ENCODE measurements at places on chromosomes 11 and 22.

DNA sequence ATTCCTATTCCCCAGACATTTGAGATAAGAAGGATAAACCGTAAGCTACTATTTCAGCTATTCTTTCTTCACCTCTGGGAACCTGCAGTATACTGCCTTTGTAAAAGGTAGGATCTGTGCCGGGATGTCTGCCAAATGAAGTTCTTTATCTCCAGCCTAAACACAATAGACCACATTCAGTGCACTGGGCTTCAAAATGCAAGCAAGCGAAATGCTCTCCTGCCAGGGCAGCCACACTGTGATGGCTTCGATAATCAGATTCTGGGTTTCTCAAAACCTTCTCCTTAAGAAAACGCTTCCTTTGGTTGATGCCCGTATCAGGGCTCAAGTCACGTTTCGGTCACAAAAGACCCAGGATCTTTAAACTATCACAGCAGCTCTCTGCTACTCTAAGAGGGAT, 299.5 kb upstream of the B3GAT1 start:
- DNase-seq = no peak

GRCh38 chr11:93537767-93538261, 5.4 kb downstream of the SMCO4 start:
- no peak for DNase-seq

- no peak for DNase-seq
These were observed 39.9 kb downstream of the MYEOV start for GRCh38 chr11:69333879-69334278.

GRCh38 chr22:41223535-41223934, 17.2 kb downstream of the CHADL start:
- DNase-seq = no peak

DNA sequence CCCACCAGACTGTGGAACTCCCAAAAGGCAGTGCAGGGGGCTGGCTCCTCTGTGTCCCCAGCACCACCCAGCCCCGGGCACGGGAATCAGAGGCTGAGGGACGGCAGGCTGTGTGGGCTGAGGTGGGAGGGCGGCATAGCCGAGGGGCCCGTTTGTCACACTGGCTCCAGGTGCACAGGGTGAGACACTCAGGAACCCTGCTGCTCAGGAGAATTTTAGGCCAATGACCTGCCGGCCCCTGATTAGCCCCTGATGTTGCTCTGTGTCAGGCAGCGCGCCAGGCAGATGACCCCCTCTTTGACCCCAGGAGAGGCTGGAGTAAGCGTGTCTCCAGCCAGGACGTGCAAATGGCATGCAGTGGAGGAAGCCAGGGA, 52.7 kb downstream of the RTL6 start:
- no peak for DNase-seq

DNA sequence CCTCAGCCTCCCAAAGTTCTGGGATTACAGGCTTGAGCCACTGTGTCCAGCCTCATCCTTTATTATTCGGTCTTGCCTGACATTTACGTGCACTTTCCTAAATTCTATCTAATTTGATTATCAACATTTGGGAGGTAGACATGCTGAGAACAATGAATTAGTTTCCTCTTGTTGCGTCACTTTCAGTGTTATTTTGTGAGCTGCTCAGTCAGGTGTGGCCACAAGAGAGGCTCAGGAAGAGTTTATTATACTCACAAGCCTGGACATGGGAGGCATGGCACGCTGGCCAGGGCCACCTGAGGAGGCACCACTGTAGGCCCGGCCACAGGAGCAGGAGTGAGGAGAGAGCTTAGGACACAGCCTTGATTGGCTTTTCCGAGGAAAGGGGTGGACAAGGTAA, 59.7 kb upstream of the RBFOX2 start:
- no peak for DNase-seq

DNA sequence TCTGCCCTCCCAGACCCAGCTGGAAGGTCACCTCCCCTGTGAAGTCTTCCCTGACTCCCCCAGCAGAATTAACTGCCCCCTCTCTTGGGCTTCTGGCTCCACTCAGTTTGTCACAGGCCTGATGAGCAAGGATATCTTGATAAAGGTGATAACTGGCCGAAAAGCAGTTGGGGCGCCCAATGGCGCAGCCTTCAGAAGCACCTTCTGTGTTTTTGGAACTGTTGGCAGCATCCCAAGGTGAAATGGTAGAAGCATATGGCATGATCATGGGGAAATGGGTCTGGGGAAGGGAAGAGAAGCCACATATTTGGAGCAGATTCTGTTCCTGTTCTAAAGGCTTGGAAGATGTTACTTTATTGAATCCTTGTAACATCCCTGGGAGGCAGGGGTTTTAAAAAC, 2.8 kb upstream of the TAB1 start:
- no peak for DNase-seq

DNA sequence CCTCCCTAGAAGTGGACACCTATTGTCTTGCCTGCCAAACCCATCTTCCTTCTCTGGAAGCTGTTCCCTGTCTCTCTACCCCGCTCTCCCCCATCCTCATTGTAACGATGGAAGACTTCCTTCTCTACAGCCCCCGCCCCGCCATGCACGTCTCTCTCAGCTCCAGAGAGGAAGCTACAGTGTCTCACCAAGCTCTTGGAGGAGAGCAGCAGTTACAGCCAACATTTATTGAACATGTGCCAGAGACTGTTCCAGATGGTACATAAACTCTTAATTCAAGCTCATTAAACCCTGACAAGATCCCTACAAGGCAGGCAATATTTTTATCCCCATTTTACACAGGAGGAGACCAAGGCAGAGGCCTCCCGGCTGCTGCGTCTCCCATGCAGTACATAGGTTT, 15.1 kb downstream of the MCHR1 start:
- DNase-seq = no peak

GRCh38 chr11:106176817-106177216, 99.4 kb downstream of the AASDHPPT start:
- DNase-seq = no peak

- DNase-seq = no peak
These were observed 59.9 kb upstream of the RRAS2 start for GRCh38 chr11:14418801-14419417.

DNA sequence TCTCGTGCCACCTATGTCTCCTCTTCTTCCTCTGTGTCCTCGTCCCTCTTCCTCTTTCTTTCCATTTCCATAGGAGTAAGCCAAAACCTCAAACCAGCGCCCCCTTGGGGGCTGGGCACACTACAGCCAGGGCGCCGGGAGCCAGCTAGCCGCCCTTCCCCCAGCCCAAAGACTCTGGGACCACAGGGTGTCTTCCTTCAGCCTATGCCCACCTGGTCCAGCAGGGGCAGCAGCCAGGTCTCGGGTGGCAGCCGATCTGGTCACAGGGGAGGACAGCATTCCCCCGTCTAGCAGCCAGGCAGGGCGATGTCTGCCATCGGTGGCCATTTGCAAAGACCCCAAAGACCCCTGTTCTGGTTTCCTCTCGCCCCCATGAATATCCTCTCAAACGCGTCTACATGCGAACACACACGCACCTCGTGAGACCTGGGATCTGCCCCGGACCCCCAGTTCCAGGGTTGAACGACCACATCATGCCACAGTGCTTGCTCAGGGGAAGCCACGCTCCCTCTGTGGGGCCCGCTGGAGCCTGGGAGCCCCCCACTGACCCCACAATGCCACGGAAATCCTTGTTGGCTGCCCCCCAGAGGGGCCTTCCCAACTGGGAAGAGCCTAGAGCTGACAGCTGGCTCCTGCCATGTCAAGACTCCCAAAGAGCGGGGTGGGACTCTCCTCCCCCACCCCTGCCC, 546.0 kb upstream of the CCDC179 start:
- DNase-seq = no peak

- no peak for DNase-seq
These were observed 13.0 kb downstream of the C11orf86 start for GRCh38 chr11:66987924-66988637.

DNA sequence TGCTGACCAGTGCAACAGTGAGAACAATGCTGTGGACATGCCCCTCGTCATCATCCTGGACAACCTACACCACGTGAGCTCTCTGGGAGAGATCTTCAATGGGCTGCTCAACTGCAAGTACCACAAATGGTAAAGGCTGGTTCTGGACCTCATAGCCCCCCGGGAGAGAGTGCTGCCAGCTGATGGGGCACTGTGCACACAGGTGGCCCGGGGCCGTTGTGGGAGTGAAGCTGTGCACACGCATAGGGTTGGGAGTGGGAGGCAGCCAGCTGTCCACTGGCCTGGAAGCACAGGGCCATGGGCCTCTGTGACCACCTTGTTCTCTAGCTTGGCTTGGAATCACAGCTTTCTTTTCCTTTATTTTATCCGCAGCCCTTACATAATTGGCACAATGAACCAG, 57.0 kb downstream of the DBX1 start:
- no peak for DNase-seq

DNA sequence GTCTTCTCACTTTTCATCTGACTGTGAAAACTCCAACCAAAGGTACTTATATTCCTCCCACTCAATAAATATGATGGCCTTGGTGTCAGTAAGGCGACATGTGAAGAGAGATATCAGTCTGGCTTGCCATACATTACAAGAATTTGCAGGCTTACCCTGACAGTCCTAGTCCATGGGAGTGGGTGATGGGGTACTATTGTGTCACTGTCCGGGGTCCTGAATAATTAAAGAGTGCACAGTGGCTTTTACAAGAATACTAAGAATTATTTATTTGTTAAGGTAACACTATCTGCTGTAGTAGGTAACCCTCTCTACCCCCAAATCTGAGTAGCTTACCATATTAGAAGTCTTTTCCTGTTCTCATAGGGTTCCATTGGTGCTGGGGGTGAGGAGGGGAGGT, 23.1 kb upstream of the IZUMO1R start:
- no peak for DNase-seq

GRCh38 chr11:120244476-120245365, 4.8 kb downstream of the POU2F3 start:
- no peak for DNase-seq

DNA sequence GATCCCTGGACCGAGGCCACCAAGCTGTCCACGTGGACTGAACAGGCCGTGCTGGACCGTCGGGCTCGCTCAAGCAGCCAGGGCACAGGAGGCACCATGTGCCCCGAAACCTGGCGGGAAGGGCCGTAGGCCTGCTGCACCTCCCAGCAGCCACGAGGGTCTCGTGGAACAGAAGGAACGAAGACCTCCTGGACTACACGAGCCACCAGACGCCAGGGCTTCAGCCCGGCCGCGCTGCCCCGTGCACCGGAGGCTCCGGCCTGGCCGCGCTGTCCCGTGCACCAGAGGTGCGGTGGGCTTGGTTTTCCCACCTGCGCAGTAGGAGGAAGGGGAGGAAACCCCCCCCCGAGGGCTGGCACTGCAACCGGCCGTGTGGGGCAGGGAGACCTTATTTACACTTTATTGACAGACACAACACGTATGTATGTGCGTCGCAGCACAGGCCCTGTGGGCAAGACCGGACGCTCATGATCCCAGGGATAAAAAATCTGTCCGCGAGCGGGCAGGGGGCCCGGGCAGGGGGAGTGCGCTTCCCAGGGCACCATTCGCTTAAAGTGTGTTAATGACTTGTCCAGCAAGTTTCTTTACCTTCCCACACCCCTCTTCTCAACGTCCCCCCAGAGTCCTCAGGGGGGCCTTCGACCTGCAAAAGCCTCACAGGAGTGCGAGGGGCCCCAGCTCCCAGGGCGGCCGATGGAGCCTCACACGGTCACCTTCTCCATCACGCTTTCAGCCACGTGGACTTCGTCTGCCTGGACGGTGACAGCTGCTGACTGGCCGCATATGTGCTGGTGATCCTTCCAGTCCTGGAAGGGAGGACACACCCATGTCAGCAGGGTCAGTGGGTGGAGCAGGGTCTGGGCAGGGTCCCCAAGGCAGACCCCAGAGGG, 7.0 kb downstream of the DRD4 start:
- DNase-seq = no peak

- DNase-seq = no peak
These were observed 133.8 kb upstream of the TRPC6 start for GRCh38 chr11:101717619-101718018.

DNA sequence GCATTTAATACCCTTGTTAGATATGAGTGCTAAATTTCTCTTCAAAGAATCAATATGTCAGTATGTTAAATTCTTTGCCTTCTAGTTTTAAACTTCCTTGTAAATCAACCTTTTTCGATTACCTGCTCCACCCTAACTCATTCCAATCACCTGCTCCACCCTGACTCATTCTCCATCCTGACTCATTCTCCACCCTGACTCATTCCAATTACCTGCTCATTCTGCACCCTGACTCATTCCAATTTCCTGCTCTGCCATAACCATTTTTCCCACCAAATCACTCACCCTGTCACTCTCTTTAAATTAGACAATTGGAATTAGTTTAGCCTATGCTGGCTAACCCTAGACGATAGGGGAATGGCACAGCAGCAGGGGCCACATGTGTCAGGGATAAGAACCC, 519.5 kb upstream of the LRRC4C start:
- DNase-seq = no peak

DNA sequence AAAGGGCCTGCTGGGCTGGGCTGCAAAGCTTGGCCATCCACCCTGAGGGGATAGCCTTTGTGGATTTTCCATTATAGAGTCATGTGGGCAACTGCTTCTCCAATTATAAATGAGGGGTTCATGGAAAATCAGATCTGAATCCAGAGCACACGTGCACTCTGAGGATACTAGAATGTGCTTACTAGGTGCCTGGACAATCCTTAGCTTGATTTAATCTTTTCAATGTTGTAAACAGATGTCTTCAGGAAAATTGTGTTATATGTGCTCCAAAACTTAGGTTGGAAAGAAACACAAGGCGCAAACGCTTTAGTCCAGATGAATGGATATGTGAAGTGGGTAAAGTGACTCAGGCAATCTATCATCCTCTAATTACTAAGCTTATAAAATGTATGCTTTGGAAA, 92.0 kb downstream of the SLC17A6 start:
- DNase-seq = no peak

- no peak for DNase-seq
These were observed 128.6 kb upstream of the FGF3 start for GRCh38 chr11:69947793-69948255.

DNA sequence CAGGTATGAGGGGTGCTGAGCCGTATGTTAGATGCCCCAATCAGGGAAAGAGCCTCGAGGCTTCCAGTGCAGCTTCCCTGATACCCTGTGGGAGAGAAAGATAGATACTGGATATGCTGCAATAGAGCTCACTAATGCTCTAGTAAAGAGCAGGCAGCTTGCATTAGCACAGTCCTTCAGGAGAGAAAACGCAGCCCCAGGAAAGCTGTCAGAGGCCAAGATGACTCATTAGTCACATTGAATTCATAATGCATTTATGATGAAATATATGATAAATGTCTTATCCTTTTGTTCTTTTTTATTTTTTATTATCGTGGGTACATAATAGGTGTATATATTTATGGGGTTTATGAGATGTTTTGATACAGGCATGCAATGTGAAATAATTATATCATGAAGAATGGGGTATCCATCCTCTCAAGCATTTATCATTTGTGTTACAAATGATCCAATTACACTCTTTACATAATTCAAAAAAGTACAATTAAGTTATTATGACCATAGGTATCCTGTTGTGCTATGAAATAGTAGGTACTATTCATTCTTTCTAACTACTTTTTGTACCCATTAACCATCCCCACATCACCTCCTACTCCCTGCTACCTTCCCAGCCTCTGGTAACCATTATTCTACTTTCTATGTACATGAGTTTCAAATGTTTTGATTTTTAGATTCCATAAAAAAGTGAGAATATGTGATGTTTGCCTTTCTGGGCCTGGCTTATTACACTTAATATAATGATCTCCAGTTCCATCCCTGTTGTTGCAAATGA, 94.5 kb upstream of the TOP3B start:
- DNase-seq = no peak
